ENCODE measurements at places on chromosomes 1 and 21.

- DNase-seq: no peak
Measured at GRCh38 chr1:215899901-215900300, 332.8 kb downstream of the KCTD3 start.

GRCh38 chr21:34011660-34012059 lies 61.7 kb upstream of the MRPS6 start:
- no peak for DNase-seq

DNA sequence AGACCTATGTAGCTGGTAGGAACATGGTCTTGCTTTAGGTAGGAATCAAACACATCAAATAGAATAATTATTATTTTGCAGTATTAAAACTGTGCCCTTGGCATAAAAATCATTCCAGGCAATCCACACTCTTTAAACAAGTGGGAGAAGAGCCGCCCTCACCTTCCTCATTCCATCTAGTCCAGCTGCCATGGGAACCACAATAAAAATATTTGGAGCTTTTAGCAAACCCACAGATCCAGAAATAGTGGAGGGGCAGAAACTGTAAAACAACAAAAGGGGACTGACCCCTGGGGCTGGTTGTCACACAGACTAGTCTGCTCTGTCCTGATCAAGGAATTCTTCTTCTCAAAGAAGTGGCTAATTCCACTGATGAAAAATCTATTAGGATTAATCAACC lies 61.6 kb downstream of the PTPRC start:
- no peak for DNase-seq

GRCh38 chr1:8629241-8630091 lies 188.0 kb downstream of the RERE start:
- DNase-seq: no peak

- DNase-seq: peak; percentile 11
Measured at GRCh38 chr1:35539824-35540261, 17.4 kb downstream of the KIAA0319L start.

DNA sequence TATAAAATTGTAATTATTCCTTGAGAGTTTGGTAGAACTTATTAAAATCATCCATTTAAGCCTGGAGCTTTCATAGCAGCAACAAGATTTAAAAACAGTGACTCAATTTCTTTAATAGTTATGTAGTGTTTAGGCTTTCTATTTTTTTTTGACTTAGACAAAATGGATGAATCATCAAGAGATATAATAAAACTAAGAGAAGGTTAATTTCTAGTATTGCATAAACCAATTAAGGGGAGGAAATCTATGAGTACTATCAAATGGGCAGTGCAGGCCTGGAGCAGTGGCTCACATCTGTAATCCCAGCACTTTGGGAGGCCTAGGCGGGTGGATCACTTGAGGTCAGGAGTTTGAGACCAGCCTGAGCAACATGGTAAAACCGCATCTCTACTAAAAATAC lies 416.3 kb upstream of the USP24 start:
- DNase-seq: no peak

DNA sequence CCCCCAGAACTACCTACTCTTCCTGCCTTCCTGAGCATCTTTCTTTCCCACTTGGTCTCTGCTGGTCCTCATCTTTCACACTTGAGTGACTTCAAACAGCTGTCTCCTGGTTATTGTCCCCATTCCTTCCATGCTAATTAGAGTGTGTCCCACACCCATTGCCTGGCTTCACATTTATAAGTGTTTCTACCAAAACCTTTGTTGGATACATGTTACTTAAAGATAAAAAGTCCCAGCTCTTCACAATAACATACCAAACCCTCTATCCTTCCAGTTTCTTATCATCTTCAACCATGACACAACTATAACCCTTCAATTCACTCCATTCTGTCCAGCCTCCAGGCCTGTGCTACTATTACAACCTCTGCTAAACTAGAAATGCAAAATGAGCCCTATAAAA lies 41.0 kb downstream of the VCAM1 start:
- no peak for DNase-seq

DNA sequence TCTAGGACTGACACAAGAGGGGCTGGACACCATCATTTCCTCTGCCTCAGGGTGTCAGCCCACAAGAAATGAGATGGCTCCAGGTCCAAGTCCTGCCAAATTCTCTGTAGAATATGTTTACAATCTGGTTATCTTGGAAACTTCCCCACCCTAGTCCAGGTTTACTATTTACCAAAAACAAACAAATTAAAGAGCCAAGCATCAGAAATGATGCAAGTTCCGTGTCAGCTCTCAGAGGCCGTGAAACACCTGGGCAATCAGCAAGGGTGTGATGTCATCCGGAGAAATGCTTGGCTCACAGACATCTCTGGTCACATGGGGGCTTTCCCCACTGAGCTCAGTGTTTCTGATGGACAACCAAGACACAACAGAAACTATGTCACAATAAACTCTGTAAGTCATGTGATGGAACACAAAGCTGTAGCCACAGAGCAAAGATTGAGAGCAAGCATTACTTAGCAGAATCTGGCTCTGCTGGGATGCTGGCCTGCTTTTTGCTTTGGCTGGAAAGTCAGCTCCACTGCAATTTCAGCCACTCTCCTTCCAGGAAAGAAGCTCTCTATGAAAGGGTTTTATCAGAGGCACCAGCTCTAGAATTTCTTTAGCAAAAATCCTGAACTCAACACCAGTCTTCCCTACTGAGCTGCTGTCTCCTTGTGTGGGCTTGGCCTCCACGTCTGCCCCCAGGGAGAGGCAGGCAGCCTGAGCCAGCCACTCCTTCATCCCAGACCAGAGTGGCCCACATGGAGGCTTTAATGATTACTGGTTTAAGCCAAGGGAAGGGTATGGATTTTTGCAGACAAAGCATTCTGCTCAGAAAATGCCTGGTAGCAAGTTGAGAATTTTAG lies 55.9 kb downstream of the NENF start:
- DNase-seq: no peak

GRCh38 chr1:55670331-55671082 lies 455.3 kb upstream of the USP24 start:
- DNase-seq: no peak

DNA sequence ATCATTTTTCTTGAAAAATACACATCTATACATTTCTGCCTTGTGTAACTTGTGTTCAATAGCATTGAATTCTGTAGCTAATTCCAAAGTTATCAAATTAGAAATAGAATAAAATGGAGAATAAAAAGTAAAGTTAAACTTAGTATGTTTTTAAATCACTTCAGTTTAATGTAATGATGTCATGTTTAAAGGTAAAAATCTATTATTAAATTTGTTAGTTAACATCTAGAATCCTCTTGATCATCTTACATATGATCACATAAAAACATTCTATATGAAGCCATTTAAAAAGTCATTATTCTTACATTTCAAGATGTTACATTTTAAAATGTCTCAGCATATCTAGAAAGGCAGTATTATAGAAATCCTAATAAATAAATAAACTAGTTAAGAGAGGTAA lies 1163.2 kb downstream of the PLA2G4A start:
- DNase-seq: no peak

GRCh38 chr1:167404161-167404888 lies 114.0 kb downstream of the CD247 start:
- no peak for DNase-seq

DNA sequence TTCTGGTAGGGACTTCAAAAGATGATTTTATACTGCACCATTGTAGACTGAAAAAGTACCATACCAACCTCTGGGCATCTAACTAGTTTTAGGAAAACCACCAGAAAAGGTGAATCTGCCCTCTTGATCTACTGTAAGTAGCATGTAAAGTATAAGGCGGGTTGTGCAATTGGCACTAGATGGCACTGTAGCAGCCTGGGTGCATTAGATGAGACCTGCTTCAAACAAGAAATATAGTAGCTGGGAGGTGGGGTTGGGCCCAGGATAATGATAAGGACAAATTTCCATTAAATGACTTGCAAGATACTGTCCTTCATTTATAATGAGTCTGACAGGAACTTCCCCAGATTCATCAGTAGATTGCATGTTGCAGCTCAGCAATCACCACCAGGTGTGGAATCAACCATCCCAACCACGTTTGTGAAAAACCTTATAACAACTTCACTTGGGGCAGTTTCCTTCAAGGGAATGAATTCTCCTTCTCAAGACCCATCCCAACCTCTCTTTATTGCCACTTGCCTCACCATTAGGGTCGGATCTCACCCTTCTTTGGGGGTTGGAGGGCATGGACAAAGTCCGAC lies 37.3 kb upstream of the IL10 start:
- DNase-seq: peak; percentile 37

DNA sequence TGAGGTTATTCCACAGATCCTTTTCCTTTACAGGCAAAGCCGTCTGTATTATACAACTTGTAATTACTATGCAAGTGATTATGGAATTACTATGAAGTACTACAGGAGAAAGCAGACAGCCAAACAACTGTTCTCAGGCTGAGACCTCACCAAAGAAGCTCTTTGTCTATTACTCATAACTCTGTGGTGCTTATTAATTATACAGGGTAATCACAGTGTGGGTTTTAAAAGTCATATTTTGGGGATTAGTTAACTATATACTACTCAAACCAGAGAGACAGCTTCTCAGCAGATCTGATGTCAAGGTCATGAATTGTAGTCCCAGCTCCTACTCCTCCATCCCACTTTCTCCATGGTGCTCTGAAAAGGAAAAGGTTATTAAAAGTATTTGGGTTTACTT lies 49.6 kb downstream of the CTTNBP2NL start:
- no peak for DNase-seq

DNA sequence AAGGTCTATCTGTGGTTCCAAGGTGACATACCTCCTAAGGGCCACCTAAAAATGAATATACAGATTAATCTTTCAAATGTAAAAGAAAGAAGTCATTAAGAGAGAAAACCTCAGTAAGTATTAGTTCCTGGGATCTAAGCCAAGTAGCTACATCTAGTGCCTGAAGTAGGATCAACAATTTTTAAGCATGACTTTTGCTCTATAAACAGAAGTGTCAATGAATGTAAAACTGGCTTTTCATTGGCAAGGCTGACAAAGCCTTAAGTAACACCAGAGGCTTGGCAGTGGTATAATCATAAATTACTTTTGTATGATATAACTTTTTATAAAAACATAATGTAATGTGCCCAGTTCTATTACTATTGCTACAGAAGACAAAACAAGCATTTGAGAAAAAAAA lies 12.2 kb upstream of the ACADM start:
- DNase-seq: no peak

- no peak for DNase-seq
Measured at GRCh38 chr21:45487891-45488600, 54.2 kb downstream of the SLC19A1 start.

DNA sequence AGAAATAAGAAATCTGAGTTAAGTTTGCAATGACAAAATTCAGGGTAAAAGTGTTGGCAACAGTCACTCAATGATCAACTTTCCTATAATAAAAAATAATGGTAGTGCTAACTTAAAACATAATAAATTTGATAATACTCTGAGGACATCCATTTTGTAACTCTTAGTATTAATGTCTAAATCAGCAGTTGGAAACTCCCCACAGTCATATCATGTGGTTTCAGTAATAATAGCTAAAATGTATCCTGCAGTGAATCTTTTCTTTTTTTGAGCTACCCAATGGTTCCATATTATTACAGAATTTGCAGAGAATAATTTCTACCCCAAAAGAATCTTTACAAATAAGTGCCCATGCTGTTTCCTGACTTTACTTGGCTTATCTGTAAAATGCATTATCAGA lies 286.7 kb downstream of the PTPRC start:
- no peak for DNase-seq

GRCh38 chr1:171940368-171940767 lies 99.1 kb downstream of the DNM3 start:
- no peak for DNase-seq

DNA sequence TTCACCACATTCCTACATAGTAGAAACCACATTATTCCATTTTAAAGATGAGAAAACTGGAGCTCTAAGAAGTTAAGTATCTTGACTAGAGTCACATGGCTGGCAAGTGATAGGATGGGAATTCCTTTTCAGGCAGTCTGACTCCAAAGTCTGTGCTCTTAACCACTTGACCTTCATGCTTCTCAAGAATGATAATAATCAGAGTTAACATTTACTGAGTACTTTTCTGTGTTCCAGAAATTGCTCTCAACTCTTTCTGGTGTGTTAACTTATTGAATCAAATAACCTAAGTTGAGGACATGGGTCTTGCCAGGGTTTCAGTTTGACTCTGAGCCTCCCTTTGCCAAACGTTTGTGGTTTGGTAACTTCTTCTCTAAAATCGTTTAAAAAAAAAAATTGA lies 169.4 kb downstream of the RASAL2 start:
- DNase-seq: no peak

- no peak for DNase-seq
Measured at GRCh38 chr1:65435987-65436386, 15.5 kb downstream of the LEPR start.

GRCh38 chr1:228037401-228038386 lies 30.9 kb downstream of the WNT3A start:
- no peak for DNase-seq

GRCh38 chr1:72485801-72486200 lies 203.5 kb upstream of the NEGR1 start:
- no peak for DNase-seq

All from CD4-positive, alpha-beta T cell treated with Interleukin-15 for 4 hours (primary cell).